Activated CD8-positive, alpha-beta memory T cell treated with anti-CD3 and anti-CD28 coated beads for 4 hours (primary cell): ENCODE measurements at places on chromosomes 11 and 22.

DNA sequence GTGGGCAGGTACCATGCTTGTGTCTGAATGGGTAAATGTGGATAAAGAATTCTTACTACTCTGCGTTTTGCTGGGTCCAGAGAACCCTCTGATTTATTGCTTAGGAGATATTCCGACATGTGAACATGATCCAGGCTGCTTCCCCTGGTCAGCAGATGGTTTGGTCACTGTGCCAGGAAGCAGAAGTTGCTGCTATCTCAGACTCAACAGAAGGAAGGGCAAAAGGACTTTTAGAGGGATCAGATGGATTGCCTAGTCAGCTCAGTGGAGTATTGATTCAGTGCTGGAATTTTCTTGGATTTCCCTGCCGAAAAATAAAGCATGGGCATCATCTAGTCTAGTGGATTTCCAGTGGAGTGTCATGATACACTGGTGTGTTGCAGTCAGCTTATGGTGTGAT is 440.1 kb downstream of the NTM start:
- DNase-seq, result no peak

GRCh38 chr11:537622-538430 is 499 bp downstream of the LRRC56 start:
- DNase-seq, result no peak

- DNase-seq, result peak; percentile 62
These were observed 15.2 kb upstream of the SORL1-AS1 start for GRCh38 chr11:121467965-121468364.

DNA sequence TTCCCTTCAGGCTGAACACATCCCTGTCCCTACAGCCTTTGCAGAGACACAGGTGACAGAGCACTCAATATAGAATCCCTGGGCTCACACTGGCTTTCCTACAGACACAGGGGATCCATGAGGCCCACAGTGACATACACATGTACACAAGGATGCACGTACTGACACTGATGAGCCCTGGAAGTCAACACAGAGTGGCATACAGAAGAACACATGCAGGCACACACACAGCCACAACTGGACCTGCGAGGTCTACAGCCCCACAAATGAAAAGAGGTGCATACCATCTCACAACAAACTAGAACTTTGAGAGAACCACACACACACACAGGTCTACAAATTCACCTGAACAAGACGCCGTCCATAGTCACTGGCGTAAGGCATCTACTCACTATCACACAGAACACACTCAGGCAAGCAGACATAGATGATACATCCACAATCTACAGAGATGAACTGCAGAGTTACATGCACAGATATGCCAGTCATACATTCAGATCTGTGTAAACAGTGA is 3.5 kb upstream of the ZNF74 start:
- DNase-seq, result no peak

GRCh38 chr11:78403781-78404180 is 13.8 kb downstream of the GAB2 start:
- no peak for DNase-seq

DNA sequence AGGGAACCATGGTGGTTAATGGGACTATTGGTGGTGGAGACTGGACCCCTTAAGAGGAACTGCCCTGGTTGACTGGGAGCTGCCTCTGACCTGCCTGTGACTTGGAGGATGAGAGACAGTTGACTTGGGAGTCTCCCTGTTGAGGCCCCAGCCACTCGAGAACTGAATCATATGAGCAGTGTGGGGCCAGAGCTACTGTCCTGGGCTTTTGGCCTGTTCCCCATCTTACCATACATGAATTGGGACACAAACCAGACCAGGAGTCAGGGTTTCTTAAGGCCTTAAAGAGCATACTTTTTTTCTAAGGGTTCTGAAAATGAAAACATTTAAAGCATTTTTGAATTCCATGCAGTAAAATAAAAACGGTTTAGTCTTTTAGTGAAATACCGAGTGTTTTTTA is 92.8 kb downstream of the TEAD1 start:
- DNase-seq, result no peak

- no peak for DNase-seq
These were observed 15.5 kb upstream of the ST3GAL4 start for GRCh38 chr11:126339863-126340434.

GRCh38 chr11:1908618-1909017 is 10.9 kb upstream of the TNNT3 start:
- no peak for DNase-seq

GRCh38 chr22:29765905-29766631 is 739 bp downstream of the ZMAT5 start:
- no peak for DNase-seq

- DNase-seq, result no peak
These were observed 11.5 kb downstream of the C11orf91 start for GRCh38 chr11:33689085-33689484.

DNA sequence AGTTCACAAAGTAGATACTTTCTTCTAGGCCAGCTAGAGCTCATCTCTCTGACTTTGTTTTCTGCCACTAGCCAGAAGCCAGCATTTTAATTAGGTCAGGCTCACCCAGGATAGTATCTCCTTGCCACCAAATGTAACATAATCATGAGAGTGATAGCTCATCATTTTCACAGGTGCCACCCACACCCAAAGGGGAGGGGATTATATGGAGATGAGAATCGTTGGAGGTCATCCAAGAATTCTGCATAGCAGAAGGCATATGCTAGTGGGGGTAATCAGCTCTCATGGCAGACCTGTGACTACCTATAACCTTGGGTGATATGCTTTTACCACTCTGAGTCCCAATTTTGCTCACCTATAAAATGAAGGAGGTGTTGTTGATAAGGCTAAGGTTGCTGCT is 523.0 kb downstream of the METTL15 start:
- no peak for DNase-seq

- DNase-seq, result no peak
These were observed 171.7 kb downstream of the DDX10 start for GRCh38 chr11:108836541-108836940.

GRCh38 chr22:35754761-35755160 is 37.1 kb downstream of the APOL5 start:
- DNase-seq, result no peak

- no peak for DNase-seq
These were observed at the start of gene NLRP10 for GRCh38 chr11:7965386-7965785. TSS of gene NLRP10 (minus strand) at chr11:7965447. CDS start at chr11:7963495, 1,952 bp downstream.

- no peak for DNase-seq
These were observed 10.7 kb downstream of the LSP1 start for GRCh38 chr11:1863352-1864216.

GRCh38 chr11:97516688-97517087 is 1126.9 kb downstream of the JRKL start:
- DNase-seq, result no peak

DNA sequence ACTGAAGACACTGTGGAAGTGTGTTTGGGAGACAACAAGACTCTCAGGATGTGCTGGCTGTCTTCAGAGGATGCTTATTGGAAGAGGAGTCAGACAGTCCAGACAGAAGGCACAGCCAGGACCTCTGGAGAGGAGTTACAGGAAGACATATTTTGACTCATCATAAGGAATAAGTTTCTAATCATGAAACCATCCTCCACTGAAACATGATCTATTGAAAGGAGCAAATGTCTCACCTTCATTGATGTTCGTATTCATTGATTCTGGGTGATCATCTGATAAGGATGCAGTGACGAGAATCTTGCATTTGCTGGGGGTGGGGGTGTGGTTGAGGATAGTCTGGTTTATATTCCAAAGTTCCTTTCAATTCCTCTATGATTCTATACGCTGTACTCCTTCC is 2.5 kb upstream of the CXCR5 start:
- no peak for DNase-seq

DNA sequence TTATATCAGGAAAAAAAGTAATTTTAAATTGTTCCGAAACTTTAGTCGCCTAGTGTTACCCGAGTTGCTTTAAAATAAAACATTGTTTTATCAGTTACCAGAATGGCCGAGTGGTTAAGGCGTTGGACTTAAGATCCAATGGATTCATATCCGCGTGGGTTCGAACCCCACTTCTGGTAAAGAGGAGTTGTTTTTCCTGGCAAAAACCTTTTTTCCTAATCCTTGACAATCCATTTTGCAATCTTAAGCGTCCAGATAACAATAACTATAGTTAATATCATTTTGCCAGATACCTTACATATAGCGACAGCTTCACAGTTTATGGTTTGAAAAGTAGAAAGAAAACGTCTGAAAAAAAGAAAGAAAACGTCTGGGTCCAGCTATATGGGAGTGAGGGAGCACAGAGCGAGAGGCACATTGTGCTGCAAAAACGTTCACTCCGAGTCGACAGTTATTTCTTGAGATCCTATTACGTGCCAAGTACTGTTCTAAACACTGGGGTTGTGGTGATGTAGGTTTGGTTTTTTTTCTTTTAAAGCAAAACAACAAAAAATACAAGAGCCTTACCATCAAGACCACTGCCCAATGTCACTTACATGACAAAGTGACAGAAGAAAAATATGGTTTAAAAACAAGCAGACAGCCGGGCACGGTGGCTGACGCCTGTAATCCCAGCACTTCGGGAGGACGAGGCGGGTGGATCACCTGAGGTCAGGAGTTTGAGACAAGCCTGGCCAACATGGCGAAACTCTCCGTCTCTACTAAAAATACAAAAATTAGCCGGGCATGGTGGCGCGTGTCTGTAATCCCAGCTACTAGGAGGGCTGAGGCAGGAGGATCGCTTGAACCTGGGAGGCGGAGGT is 40.6 kb downstream of the OR4D9 start:
- DNase-seq, result no peak

DNA sequence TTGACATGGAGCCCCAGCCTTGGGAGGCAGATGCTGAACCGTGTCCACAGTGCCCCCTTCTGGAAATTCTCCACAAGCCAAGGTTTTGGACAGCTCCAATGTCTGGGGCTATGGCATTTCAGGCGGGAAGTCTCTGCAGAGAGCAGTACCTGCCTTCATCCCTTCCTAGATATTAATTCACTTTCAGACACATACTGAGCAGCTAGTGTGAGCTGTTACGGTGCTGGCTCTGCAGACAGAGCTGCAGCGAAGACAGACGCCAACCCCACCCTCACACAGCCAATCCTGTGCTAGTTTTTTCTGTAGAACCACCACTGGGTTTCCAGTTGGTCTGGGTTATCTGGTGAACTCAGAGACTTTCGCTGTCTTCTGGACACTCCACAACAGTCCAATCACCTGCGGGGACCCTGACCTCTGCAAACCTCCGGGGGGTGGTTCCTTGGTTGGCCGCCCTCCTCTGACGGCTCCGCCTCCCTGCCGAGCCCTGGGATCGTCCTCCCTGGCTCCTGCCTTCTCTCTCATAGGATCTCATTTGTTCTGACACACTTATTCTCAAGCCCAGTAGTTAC is 9.1 kb downstream of the LMF2 start:
- peak; percentile 51 for DNase-seq

- no peak for DNase-seq
These were observed 55.7 kb upstream of the OR5AN1 start for GRCh38 chr11:59302991-59303390.

DNA sequence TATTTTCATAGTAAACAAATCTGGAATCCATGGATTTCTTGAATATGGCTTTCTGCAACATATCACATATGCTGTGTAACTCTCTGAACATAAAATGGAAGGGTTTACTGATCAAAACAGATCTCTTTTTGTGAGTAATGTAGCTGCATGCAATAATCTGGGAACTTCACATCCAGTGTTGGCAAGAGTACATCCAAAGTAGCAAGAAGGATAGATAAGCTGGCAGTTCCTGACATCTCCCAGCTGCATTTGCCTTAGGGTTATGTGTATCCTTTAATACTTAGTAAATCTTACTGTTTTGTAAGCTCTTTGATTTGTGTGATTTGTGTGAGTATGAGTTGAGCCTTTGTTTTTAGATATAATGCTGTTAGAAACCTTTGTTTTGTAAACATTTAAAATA is 280.4 kb upstream of the CNTN5 start:
- no peak for DNase-seq

DNA sequence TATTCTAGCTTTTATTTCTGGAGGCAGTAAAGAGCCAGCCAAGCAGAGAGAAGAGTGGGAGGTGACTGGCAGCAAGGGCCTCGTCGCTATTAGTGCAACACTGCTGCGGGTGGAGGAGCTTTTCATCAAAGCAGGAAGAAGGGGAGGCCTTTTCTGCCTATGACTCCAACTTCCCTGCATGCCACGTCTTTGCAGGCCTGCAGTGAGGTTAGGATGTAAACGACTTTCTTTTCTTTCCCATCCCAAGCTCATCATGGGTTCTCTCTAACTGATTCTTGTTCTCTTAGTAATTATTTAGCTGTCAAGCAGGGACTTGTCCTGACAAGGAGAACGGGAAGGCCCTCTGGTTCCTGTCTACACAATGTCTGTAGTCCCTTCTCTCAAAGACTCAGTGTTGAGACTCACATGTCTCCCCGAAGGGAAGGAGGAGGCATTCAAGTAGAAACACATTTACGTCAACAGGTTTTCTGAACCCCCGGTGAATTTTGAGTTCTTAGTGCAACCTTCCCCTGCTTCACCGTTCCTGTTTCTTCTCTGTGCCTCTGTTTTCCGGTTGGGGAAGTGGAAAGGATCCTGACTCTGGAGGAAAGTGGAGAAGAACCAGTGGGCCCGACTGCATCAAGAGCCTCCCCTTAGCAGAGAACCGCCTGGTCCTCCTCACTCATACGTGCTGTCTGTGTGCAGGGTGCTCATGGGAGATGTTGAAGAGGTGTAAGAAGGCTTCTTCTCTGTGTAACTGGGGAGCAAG is 56.9 kb downstream of the PACS1 start:
- peak; percentile 30 for DNase-seq

DNA sequence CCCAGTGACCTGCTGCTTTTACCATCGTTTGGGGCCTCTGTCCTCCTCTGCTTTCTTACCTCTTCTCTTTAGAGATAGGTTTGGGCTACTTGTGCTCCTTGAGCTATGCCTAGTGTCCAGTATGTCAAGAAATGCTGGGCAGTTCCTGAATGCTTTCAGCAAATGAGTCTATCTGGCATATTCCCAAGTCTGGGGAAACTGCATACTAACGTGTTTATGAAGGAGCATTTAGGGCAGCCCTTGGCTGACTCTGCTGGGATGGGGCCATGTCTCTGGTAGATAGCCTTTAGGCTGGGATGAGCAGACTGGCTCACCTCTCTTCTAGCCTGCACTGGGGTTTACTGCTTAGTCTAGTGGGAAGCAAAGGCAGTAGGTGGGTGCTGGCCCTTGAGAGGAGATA is 43.7 kb upstream of the SUSD2 start:
- no peak for DNase-seq

- no peak for DNase-seq
These were observed 23.5 kb downstream of the TMEM184B start for GRCh38 chr22:38249301-38249700.

DNA sequence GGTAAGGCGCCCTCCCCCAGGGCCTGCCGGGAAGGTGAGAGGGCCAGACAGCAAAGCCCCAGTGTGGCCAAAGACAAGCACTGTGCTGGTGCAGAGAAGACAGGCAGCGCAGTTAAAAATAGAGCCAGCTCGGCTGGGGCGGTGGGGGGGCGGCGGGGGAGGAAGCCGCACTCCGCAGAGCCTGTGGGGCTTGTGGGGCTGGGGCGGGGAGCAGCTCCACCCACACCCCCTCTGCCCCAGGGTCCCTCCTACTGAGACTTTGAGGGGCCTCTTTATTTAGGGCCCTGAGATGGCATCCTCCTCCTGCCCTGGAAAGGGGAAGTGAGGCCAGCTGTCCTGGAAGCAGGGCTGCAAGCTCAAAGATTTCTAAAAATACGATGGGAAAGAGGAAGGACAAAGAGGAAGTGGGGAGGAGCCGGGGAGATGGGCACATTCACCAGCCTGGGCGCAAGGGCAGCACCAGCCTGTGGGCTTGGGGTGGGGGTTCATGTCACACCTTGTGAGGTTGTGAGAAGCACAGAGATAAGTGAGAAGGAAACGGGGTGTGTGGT is 2.6 kb downstream of the CYTH4 start:
- DNase-seq, result peak; percentile 33
